Caco-2 (cell line): ENCODE measurements at places on chromosomes 1 and 21.

GRCh38 chr21:40841524-40842196 lies 5.3 kb downstream of the DSCAM start:
- DNase-seq, result peak; percentile 71

DNA sequence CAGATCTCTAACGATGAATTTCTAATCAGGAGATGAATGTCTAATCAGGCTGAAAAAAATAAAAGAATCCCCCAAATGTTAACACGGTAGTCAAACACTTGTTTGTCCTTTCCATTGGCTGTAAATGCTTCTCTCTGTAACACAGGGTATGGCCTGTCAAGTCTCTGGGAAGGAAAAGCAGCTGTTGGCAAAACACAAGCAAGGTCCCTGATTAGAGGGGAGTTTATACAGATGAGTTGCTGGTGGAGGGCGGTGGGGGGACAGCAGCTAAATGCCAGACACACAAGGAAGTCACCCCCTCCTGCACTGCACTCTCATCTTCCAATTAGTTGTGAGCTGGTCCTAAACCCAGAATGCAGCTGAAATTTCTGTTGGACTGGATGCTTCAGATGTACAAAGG lies 51.0 kb downstream of the PGBD5 start:
- no peak for DNase-seq

DNA sequence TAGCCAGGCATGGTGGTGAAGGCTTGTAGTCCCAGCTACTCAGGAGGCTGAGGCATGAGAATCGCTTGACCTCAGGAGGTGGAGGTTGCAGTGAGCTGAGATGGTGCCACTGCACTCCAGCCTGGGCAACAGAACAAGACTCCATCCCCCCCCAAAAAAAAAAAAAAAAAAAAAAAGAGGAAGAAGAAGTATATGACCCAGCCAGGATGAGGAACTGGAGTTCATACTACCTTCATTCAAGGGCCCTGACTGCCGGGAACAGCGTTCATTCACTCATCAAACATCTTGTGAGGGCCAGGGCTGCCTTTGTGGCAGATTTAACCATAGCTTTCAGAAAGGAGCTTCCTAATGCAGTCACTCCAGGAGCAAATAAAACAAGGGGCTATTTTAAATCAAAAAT lies 127.6 kb downstream of the MRPS6 start:
- no peak for DNase-seq

GRCh38 chr1:215669806-215670491 lies 102.8 kb downstream of the KCTD3 start:
- no peak for DNase-seq

- DNase-seq, result no peak
Observed at GRCh38 chr21:41925767-41926116, 28.1 kb downstream of the C2CD2 start.

GRCh38 chr1:113557187-113557586 lies 166.9 kb downstream of the MAGI3 start:
- DNase-seq, result no peak
